ENCODE measurements at places on chromosomes 12 and 14. TPM values are rescaled to one million over a fixed set of nuclear protein-coding genes. Genes with fewer than 3 reads are reported as not detected.
A peak's percentile ranks its signal among the peaks of the same experiment; 100 is the strongest.

DNA sequence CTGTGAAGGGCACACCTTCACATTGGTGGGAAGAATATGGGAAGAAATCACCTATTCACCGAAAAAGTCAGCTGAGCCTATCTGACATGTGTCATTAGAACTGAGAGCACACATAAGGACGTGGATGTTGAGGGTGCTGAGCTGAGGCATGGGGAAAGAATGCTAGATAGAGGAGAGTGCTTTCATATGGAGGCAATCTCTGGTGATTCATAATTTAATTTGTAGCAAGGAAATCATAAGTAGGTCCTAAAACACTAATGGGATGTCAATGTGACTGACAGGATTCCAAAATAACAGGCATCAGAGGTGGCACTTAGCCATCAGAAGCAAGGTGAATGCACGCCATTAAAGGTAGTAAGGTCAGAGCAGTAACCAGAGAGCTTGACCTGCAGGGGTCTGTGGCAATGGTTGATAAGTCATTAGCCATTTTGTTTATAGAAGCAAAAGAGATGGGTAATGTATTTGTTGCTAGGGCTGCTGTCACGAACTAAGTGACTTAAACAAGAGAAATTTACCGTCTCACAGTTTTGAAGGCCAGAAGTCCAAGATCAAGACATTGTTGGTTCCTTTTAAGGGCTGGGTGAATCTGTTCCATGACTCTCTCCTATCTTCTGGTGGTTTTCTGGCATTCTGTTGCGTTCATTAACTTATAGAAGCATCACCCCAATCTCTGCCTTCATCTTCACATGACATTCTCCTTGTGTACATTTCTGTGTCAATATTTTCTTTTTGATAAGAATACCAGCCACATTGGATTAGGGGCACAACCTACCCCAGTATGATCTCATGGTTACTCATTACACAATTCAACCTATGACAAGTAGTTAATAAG is 69.3 kb downstream of the ANKS1B start:
- no peak for DNase-seq

DNA sequence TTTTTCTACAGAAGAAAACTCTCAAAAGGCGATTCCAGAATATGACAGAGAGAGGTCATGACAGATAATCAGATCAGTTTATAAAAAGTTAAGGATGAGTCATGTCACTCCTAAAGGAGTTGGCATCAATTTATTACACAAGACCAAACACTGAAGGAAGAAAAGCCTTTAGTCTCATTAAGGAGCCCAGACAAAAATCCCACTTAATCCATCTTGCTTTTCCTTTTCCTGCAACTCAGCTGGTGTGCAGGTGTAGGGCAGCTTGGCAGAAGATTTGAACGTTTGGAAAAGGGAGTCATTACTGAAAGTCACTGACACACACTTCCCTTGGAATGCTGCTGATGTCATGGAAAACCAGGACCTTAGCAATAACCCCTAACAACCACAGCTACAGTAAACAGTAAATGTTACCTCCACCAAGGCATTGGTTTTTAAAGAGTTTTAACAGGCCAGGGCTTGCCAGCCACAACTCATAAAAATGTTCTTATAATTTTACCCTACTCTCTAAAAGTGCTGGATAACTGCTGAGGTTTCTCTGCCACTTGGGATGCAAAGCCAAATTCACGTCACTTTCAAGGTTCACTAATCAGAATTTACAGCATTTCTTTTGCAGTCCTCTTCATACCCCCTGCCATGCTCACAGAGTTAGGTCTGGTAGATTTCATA is 320.6 kb downstream of the RAD51B start:
- DNase-seq: no peak

- DNase-seq: peak; percentile 21
Measured at GRCh38 chr12:62003701-62004100, 256.5 kb upstream of the USP15 start.

- no peak for DNase-seq
Measured at GRCh38 chr14:51869411-51870100, 9.1 kb downstream of the GNG2 start.

GRCh38 chr12:873954-874353 is 75.5 kb downstream of the RAD52 start:
- DNase-seq: no peak

- no peak for DNase-seq
Measured at GRCh38 chr12:24198070-24198469, 248.6 kb upstream of the SOX5 start.

- no peak for DNase-seq
Measured at GRCh38 chr14:94648801-94649200, 36.6 kb downstream of the SERPINA3 start.

DNA sequence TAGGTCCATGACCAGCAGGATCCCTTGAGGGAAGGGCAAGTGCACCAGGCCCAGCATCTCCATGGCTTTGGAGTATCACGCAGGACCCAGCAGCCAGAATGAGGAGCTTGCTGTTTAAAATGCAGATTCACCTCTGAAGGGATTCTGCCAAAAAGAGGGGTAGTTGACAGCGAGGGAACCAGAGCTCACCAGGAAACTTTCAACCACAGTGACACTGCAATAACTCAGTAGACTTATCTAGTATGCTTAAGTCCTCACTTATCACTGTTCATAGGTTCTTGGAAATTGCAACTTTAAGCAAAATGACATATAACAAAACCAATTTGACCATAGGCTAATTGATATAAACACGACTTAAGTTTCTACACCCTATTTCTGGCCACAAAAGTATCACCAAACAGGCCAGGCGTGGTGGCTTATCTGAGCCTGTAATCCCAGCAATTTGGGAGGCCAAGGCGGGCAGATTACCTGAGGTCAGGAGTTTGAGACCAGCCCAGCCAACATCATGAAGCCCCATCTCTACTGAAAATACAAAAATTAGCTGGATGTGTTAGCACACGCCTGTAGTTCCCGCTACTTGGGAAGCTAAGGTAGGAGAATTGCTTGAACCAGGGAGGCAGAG is 21.4 kb upstream of the CKAP4 start:
- DNase-seq: peak; percentile 68

- DNase-seq: peak; percentile 11
Measured at GRCh38 chr14:91048265-91048664, 12.2 kb downstream of the RPS6KA5 start.

DNA sequence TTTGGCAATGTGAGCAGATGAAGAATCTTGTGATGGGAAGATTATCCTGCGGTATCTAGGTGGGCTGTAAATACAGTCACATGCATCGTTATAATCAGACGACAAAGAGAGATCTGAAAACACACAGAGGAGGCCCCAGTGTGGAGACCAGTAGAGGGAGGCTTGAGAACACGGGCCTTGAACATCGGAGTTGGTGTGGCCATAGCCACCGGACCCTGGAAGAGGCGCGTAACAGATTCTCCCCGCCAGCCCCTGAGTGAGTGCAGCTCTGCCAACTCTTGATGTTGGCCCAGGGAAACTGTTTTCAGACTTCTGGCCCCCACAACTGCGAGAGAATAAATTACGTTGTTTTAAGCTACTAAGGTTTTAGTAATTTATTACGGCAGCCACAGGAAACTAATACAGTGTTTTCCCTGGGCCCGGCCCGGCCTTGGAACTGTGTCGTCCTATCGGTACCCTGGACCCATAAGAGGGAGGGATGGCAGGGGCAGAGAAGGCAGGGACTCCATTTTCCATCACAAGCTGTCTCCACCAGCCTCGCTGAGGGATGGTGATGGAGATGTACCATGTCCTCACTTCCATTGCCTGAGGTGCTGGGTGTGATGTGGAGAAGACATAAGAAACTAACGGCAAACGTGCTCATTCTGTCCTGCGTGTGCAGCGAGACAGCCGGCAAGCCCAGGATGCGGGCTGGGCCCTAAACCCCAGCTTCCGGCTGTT is 91.6 kb downstream of the NTF3 start:
- DNase-seq: no peak

GRCh38 chr12:48824112-48824511 is 5.8 kb downstream of the CACNB3 start:
- DNase-seq: no peak

DNA sequence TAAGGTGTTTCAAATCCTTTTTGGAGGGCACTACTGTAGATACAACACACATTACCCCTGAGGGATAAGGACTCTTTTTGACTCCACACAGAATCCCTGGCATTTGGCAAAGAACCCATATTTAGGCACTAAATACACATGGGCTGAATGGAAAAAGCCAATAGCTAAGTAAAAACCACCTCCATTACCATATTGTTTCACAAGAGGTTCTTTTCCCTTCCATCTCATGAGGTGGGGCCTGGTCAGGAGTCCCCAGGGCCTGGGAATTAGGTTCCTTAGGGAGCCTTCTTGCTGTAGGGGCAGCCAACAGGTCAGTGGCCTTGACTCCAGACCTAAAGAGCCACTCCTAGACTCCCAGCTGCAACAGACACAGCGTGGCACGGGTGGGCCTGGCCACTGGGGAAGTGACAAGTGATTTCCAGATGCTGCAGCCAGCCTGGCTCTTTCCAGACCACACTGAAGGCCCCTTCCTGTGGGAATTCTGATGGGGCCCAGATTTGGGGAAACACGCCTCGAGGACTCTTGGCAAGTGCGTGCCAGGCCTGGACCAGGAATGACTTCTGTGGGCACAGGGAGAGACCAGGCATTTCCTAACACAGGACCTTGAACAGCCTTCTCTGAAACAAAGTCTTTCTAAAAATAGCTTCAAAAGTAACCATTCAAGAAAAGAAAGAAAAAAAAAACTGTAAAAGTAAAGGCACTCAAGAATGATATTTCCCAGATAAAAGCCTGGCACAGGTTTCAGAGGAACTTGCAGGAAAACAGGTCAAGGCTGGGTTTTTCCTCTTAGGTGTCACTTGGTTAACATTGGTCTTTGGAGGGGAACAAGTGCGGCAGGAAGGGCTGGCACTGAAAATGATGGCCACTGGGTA is 18.1 kb downstream of the SSH1 start:
- peak; percentile 65 for DNase-seq

GRCh38 chr12:26282339-26282940 is 87.1 kb downstream of the SSPN start:
- DNase-seq: no peak

DNA sequence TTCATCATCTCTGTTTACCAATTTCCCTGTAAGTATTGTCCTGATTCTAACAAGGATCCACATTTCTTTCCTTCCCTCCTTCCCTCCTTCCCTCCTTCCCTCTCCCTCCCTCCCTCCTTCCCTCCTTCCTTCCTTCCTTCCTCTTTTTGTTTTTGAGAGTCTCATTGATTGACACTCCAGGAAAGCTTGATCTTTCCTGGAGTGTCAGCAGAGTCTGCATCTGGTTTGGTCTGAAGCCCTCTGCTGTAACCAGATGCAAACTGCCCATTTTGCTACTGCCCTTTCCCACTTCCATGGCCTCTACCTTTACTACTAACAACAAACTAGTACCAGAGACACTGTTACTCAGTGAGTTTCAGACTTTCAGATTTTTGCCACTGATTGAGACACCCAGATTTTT is 14.4 kb upstream of the OR6C65 start:
- no peak for DNase-seq

DNA sequence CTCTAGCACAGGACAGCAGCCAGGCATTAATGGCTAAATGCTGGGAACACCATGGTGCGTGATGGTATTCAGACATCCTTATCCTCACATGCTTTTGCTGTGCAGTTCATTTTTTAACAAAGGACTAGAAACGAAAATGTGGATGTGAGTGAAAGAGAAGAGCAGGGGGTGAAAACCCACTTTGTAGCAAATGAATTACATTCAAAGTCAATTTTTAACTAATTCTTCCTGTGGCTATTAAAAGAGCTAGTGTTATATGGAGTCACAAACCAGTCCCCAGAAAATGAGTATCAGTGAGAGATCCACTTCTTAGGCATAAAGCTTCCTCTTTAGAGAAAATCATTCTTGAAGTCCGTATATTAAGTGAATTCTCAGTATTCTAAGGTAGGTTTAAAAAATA is 592.0 kb upstream of the LMO3 start:
- DNase-seq: no peak

GRCh38 chr12:3129301-3130056 is 52.3 kb downstream of the TSPAN9 start:
- no peak for DNase-seq

DNA sequence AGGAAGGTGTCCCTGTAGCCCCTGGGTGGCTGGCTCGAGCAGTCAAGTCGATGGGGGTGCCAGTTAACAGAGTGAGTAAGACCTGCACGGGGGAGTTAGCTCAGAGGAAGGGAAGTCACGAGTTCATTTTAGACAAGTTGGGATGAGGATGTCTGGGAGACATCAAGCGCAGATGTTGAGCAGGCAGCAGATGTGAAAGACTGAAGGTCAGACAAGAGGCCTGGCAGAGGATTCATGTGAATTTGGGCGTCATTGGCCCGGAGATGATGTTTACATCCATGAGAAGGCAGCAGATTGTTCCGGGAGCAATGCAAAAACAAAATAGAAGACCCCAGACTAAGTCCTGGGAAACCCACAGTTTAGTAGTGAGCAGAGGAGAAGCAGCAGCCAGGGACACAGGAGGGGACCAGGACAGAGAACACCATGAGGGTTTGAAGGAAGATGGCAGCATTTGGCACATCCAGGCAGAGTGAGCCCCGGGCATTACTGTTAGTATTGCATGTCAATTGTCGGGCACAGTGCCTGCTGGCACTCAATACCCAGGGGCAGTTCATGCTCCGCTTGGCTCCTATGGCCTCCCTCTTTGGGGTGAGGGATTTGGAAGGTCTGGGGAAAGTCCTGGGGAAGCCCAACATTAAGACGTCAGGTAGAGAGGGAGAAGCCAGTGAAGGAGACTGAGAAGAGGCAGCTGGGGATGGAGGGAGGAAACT is 15.1 kb downstream of the LTBP2 start:
- no peak for DNase-seq

DNA sequence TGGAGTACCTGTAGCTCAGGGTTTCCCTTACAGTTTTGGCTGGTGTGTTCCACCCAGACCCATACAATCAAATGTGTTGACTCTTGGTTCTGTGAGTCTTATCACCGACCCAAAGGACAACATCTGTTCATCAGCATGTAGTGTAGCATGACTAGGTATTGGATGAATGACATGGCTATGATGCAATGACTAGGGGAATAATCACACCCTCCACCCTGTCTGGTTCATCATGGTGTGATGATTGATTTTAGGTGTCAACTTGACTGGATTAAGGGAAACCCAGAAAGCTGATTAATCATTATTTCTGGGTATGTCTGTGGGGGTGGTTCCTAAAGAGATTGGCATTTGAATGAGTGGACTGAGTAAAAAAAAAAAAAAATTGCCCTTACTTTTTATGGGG is 311.3 kb downstream of the DPF3 start:
- DNase-seq: no peak

SOAT2 gene
- not detected for polyA plus RNA-seq

SLC38A4 gene
- polyA plus RNA-seq: not detected

WNT1 gene
- polyA plus RNA-seq: not detected

TOMM20L gene
- polyA plus RNA-seq: not detected

SOX5 gene
- not detected for polyA plus RNA-seq

CLEC9A gene
- not detected for polyA plus RNA-seq

NELL2 gene
- polyA plus RNA-seq: 0.98 TPM

KRT5 gene
- not detected for polyA plus RNA-seq

COPZ1 gene
- polyA plus RNA-seq: 176 TPM

TAS2R31 gene
- not detected for polyA plus RNA-seq
